ENCODE measurements at places on chromosomes 6 and 20.
A peak's percentile ranks its signal among the peaks of the same experiment; 100 is the strongest.

DNA sequence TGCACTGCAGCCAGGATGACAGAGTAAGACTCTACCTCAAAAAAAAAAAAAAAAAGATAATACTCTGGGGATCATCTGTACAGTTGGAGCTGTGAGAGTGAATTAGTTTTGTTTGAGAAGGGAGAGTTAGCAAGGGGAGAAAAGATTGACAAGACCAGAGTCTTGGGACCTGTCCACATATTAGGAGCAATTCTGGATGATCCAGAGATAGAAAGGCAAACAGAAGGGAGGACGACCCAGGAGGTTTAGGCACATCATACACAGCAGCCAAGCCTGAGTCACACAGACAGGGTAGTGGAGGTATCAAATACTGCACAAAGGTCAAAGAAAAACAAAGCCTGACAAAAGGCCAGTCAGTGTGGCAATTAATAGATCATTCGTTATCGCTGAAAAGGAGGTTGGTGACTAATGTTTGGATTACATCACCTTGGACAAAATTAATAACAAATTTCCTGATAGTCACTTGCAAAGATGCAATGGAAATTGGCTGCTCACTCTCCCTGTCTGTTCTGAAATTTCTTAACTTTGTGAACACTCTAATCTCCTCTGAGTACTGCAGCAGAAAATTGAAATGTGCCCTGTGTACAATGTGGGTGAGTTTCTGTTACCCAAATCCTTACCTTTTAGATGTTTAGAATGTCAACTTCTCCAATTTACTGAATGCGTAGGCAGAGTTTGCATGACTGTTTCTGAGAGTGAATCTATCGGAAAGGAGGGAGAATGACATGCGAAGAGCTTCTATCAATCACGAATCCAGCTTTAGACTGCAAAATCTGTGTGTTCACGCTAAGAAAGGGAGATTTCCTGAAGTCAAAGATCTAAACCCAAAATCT is 105.4 kb downstream of the TSHZ2 start:
- no peak for DNase-seq

GRCh38 chr20:4836935-4837334 is 115.2 kb downstream of the PRND start:
- DNase-seq: no peak

- DNase-seq: no peak
Observed at GRCh38 chr20:1838556-1839279, 56.5 kb upstream of the SIRPA start.

DNA sequence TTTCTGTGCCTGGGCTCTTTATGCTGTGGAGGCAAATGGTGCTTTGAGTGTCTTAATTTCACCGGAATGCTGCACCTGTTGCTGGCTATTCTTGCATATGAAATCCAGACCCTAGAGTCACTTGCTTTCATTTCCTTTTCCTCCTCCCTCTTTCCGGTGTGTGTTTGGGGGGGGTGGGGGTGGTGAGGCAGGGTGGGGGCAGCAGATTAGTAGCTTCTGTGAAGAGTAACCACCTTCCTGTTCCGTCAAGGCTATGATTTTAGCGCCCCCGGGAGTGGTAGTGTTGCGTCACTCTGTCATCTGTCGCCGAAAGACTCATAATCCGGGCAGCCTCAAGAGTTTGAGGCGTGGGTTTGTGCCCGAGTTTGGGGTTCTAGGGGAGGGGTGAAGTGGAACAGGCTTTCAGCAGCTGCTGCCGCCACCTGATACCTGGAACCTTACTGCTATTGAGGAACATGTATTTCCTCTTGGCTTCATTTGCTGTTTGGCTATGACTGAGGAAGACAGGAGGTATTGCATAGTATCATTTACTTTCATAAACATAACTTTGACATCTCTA is 49.1 kb downstream of the UTRN start:
- no peak for DNase-seq

DNA sequence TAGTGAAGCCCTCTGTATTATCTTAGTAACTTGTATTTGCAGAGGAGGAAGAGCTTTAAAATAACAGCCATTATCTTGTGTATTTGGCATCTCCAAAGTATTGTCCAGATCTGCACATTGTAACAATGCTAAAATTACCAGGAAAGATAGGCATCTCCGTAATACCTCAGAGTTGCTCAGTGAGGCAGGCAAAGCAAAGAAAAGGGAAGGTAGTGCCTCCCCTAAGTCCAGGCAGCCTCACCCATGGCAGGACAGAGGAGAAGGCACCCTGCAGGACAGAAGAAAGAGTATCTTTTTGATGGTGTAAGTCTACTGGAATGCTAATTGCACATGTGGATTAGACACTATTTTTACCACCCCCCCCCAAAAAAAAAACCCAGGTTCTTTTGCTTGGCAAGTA is 13.6 kb upstream of the SSTR4 start:
- no peak for DNase-seq

DNA sequence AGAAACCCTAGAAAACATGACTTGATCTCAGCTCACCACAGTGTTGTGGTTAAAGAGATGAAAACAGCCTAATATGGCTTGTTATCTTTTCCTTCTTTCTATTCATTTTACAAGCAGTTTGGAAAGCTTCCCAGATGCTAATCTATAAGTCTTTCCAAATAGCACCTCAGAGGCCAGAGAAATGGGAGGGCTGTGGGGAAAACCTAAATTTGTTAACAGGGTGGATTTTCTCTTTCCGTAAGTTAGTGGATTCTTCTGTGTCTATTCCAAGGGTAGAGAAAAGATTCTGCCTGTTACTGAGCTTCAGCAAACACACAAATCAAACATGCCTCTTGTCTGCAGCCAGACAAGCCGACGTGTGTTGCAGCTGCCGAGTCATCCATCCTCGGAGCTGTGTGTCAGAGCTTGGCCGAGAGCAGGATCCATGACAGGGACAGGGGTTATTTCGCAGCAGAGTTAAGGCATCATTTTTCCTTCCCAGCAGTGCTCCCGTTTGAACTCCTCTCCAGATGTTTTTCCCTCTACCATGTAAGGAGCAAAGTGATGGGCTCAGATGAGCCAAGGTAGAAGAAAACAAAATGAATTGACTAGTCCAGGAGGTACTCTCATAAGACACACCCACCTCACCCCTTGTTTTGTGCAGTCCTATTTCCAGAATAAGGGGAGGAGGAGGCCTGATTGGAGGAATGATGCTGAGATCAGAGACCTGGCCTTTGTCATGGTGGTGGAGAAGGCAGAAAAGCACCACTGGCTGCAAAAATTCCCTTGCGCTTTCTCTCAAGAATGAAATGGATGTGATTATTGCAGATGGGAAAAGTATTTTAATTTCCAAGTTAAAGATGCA is 560.0 kb downstream of the C6orf118 start:
- no peak for DNase-seq

GRCh38 chr20:59864726-59865125 is 68.7 kb downstream of the SYCP2 start:
- DNase-seq: no peak

GRCh38 chr20:61123751-61124368 is 128.2 kb upstream of the CDH4 start:
- DNase-seq: no peak

GRCh38 chr6:137133122-137133521 is 40.3 kb downstream of the IL22RA2 start:
- DNase-seq: no peak

GRCh38 chr20:63662813-63663189 is 4.7 kb downstream of the RTEL1 start:
- no peak for DNase-seq

GRCh38 chr6:72952808-72953630 is 272.3 kb downstream of the KHDC1L start:
- no peak for DNase-seq

DNA sequence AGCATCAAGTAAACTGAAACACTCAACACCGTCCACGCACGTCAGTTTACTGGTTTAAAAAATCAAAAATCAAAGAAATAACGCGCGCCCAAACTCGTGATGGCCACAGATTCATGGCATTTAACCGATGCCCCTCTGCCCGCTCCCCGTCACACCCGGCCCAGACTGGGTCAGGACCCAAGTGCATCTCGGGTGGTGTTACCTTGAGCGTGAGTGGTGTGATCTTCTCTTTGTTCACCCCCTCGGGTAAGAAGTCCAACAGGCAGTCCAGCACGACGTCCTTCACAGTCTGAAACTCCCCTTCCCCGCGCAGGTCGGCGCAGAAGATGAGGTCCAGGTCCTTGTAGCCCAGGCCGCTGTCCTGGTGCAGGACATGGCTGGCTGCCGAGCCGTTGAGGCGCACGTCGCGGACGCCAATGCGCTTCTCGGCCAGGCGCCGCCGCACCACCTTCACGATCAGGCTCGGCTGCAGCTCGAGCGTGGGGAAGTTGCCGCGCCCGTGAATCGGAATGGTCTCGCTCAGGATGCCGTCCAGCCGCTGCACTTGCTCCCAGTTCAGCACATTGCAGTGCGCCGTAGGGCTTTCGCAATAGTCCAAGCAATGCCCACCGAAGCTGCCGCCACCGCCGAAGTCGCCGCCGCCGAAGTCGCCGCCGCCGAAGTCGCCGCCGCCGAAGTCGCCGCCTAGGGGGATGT is 945 bp downstream of the TENT5A start:
- peak; percentile 12 for DNase-seq

- no peak for DNase-seq
Observed at GRCh38 chr6:52992980-52993920, 1.8 kb downstream of the GSTA4 start.

DNA sequence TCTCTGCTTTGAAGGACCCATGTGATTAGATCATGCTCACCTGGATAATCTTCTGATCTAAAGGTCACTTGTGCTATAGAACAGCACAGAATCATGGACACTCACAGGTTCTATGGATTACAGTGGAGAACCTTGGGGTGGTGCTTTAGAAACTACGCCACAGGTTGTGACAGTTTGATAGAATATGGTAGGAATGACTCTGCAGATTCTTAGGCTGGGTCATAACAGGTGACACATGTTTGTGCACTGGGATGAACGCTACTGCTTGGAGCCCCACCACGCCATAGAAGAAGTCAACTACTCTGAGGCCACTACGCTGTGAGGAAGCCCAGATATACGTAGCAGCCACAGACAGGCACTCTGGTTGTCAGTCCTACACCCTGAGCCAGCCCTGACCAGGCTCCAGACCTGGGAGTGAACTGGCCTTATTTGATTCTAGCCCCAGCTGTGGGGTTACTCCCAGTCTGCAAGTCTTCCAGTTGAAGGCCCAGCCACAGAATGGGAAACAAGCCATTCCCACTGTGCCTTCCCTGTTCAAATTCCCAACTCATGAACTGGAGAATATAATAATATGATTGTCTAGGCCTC is 99.0 kb upstream of the SLC24A3 start:
- no peak for DNase-seq

- DNase-seq: no peak
Observed at GRCh38 chr6:163694988-163695398, 280.5 kb downstream of the QKI start.

- no peak for DNase-seq
Observed at GRCh38 chr20:1832634-1833033, 62.6 kb upstream of the SIRPA start.
